ENCODE measurements at places on chromosomes 11 and 22.

DNA sequence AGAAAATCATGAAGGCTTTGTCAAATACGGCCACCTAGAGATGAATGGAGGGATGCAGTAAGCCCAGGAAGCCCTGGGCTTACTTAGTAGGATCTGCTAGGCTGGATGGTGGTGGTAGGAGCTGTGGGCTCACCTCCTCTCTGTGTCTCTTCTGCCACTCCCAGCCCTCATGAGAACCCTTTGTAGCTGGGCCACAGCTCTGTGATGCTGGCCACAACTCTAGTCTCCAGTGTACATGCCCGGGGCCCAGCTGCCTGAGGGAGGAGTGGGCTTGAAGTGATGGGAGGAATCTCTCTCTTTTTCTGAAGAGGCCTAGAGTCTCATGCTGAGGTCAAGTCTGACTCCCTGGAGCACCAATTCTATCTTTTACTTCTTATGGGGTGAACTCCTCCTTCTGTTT, 32.4 kb upstream of the SYT13 start:
- DNase-seq: no peak

DNA sequence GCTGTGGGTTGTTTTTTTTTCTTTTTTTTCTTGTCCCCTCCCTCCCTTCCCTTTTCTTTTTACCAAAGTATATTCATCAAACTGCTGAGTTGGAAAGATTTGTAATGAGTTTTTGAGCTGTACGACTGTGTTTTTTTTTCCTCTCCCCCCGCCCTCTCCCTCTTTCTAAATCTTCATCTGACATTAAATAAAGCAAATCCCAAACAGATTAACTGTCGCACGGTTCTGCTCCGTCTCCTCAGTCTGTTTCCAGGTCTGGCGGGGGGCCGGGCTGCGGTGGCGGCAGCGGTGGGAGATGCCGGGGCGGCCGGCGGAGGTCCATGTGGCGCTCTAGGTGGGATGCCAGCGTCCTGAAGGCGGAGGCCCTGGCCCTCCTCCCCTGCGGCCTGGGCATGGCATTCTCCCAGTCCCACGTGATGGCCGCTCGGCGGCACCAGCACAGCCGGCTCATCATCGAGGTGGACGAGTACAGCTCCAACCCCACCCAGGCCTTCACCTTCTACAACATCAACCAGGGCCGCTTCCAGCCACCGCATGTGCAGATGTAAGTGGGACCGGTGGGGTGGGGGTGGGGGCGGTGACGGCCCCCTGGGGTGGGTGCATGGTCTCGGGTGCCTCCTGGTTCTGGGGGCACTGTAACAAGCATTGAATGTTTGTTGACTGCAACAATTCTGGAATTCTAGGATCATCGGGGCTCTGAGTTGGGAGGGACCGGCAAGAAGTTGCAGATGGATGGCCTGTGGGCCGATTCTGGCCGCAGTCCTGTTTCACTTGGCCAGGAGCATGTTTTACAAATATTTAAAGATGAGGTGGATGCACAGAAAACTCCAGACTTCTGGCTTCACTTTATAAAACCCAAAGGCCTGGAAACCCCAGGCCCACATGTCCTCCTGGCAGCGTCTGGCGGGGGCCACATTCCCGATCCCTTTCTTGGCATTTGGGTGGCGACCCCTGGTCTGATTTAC, 13.1 kb downstream of the MPPED1 start:
- DNase-seq: no peak

DNA sequence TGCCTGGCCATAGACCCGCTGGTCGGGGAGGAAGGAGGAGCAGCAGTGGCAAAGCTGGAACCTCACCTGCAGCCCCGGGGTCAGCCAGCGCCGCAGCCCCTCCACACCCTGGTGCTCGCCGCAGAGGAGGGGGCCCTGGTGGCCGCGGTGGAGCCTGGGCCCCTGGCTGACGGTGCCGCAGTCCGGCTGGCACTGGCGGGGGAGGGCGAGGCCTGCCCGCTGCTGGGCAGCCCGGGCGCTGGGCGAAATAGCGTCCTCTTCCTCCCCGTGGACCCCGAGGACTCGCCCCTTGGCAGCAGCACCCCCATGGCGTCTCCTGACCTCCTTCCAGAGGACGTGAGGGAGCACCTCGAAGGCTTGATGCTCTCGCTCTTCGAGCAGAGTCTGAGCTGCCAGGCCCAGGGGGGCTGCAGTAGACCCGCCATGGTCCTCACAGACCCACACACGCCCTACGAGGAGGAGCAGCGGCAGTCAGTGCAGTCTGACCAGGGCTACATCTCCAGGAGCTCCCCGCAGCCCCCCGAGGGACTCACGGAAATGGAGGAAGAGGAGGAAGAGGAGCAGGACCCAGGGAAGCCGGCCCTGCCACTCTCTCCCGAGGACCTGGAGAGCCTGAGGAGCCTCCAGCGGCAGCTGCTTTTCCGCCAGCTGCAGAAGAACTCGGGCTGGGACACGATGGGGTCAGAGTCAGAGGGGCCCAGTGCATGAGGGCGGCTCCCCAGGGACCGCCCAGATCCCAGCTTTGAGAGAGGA, 11.9 kb downstream of the TMEM121B start:
- DNase-seq: no peak

DNA sequence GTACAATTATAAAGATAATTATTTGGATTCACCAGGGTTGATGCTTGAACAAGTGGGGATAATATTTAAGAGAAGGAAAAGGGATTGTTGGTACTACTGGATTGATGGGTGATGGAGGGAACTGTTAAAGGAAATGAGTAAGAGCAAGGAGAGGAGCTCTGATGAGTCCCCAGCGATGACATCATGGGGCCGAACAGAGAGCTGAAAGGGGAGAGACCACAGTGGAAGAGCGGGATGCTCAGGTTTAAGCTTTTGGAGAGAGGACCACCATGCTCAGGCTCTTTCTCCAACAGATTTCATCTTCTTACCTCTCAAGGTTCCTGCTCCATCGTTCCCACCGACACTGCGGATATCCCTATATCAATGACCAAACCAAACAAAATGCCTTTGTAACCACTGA, 568.7 kb downstream of the ETS1 start:
- no peak for DNase-seq

- DNase-seq: no peak
These were observed 3.3 kb upstream of the CHRDL2 start for GRCh38 chr11:74734559-74734925.

DNA sequence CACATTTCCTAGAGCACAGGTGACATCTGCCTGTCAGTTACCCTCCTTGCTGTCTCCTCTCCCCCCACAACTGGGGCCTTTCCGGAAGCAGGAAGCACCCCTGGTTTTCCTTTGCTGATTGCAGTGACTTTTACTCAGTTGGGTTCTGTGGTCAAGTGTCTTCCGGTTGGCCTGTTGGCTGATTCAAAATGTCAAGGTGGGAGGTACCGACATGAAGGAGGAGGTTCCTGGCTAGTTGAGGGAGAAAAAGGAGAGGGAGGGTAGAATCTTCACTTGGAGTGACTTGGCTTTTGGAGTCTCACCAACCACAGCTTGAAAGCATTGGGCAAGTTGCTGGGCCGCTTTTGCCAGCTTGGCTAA, 9.3 kb upstream of the ADAMTS15 start:
- no peak for DNase-seq

DNA sequence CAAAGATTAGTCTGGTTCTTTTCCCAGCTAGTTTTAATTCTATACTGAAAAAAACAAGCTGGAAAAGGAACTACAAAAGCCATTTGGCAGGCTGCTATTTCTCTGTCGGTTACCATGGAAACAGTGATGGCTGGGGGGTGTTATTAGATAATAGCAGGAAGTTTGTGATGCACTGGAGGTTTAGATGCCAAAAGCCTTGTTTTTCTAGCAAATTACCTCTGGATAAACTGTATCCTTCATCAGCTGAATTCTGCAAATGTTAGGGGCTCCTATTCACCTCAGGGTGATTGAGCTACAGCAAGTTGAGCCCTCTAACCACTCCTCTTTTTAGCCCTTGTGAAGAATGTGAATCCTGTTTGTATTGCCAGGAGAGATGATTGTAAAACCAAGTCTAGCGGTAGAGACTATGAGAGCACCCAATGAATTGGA, 25.2 kb downstream of the ALKBH3 start:
- DNase-seq: no peak

GRCh38 chr11:2104524-2105440, 34.4 kb downstream of the IGF2 start:
- DNase-seq: no peak

GRCh38 chr22:49369726-49370626, 457.7 kb downstream of the BRD1 start:
- DNase-seq: no peak

- DNase-seq: no peak
These were observed 33.1 kb downstream of the TSPAN18 start for GRCh38 chr11:44759743-44760476.

- no peak for DNase-seq
These were observed 19.7 kb upstream of the SLC3A2 start for GRCh38 chr11:62860835-62861563.

DNA sequence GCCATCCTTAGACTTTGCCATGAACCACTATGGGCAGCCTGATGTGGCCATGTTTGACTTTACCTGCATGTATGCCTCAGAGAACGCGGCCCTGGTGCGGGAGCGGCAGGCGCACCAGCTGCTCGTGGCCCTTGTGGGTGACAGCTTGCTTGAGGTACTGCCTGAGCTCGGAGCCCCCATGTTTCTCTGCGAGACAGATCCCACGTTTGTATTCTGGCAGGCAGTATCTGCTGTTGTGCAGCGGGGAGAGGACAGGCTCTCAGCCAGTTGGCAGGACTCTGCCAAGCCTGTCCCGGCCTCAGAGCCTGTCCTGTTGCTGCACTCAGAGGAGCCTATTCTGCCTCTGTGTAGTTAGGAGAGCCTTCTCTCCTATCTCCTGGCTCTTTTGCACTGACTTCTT, 109.9 kb downstream of the MICAL2 start:
- no peak for DNase-seq

DNA sequence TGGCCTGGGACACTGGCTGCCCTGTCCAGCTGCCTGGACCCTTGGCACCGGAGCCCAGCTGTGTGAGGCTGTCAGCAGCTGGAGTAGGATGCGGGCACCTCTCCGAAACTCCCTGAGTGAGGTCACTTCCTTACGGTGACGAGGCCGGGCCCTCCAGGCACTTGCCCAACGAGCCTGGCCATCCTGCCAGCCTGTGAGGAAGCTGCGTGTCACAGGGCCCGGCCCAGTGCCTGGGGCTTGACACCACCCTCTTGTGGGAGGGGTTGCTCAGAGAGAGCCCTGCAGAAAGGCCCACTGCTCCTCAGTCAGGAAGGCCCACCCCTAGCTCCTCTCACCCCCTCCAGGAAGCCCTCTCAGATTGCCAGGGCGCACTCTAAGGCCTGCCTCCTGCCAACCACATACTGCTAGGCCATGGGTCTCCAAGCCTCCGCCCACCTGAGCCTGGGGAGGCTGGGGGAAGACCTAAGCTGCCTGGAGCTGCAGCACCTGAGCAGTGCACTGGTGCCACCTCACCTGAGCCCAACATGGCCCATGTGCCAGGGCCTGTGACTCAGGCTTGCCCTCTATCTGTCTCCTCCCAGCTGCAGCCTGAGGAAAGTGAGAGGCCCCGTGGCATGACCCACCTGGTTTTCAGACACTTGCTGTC, 4.3 kb upstream of the PHLDA2 start:
- DNase-seq: no peak

DNA sequence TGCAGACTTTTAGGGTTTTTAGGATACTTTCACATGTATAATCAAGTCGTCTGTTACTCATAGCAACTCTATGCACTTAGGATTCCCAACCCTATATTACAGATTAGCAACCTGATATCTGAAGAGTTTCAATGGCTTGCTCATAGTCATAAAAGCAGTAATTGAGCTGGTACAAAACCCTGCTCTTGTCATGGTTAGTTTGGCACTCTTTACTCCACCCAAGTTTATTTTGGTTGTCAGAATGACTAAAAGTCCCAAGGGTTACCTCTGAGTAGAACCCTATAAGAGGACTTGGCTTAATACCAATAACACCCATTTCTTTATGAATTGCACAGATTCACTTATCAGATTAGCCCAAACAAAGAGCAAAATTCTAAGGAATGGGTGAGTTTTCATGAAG, 550.6 kb downstream of the SOX6 start:
- DNase-seq: no peak

DNA sequence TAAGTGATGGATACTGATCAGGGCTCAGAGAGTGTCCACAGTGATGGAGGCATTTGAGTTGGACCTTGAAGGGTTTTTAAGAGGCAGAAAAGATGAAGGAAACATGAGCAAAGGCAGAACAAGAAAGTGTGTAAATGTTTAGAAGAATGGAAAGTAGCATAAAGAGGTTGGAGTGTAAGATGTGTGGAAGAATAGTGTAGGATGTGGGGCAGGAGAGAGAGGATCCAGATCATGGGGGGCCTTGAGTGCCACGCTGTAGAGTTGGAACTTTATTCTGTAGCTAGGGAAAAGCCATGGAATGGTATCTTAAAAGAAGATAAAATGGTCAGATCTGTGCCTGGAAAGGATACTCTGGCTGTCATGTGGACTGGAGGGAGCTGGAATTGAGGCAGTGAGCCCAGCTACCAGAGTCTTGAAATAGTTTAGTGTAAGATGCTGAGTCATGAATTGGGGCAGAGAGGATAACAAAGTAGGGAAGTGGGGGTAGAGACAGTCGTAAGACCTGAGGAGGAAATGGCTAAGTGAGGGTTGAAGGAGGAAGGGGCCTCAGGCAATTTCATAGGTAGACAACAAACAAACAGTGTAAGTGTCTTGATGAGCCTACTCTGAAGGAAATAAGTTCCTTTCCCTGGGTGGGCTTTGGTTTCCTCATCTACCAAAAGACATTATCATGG, 6.7 kb downstream of the KCNE3 start:
- DNase-seq: no peak

DNA sequence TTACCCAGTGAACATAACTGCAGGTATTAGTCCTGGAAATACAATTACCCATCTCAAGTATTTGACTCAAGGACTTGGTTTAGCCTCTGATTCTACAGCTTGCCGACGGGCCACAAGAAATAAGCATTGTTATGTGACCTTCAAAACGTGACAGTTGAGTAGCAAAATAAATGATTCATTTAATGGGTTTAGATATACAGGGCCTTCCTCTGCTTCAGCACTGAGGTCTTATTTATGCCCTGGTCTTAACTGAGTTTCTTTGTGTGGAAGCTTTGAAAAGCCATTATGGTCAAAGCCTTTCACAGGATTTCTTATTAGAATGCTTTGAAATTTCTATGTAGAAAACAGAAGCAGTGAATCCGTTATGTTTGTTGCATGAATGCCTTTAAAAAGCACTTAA, 899.2 kb upstream of the API5 start:
- DNase-seq: no peak

- DNase-seq: no peak
These were observed 519.6 kb downstream of the NTM start for GRCh38 chr11:131889760-131890581.

DNA sequence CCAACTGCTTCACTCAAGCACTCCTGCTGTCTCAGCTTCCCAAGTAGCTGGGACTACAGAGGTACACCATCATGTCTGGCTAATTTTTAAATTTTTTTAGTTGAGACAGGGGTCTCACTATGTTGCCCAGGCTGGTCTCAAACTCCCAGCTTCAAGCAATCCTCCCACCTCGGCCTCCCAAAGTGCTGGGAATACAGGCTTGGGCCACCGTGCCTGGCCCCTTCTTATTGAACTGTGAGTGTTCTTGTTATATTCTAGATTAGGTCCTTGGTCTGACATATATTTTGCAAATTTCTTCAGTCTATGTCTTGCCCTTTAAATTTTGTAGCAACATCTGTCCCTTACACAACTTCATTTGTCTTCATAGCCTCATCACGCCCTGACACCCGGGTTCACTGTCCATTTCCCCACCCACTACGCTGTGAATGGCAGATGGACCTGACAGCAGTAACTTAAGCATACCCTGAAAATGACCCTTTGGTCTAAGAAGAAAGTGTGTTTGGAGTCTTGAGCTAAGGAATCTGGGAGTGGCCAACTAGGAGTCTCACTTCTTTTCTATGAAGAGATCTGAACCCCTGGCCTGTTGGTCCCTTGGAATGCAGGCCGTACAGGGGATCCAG, 4.2 kb upstream of the FAM118A start:
- DNase-seq: no peak
